ENCODE measurements at places on chromosomes 7 and 10.
A peak's percentile ranks its signal among the peaks of the same experiment; 100 is the strongest.

- no peak for DNase-seq
Measured at GRCh38 chr10:127207081-127207480, 10.7 kb upstream of the INSYN2A start.

- DNase-seq = no peak
Measured at GRCh38 chr7:84497873-84498272, 303.3 kb upstream of the SEMA3A start.

DNA sequence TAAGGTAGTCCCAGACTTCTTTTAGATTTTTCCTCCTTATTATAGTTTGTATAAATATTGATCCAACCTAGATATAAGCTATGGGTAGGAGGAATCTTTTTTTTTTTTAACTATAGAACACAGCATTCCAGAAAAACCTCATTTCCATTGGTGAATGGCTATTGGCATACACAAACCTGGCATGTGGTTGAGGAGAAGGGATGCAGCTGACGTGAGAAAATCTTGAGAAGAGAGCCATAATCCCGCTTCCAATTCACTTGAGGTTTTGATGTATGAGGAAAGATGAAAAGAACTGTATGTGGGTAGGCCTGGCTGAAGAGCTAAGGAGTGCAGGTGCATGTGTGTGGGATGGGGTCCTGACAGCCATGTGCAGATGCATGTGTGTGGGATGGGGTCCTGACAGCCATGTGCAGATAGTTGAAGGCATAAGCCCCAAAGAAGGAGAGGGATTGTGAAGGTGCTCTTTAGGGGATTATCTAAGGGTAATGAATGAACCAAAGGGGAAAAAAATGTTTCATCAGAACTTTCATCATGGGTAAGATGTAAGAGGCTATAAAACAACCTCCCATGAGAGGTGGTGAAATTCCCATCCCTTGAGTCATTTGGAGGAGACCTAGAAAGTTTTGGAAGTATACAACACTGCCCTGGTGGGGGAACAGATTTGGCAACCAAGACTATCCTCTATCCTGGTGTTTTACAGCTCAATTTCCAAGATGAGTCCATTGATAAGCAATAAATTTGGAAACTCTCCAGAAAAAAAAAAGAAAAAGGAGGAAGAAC is 3.8 kb upstream of the PKD2L1 start:
- DNase-seq = no peak

DNA sequence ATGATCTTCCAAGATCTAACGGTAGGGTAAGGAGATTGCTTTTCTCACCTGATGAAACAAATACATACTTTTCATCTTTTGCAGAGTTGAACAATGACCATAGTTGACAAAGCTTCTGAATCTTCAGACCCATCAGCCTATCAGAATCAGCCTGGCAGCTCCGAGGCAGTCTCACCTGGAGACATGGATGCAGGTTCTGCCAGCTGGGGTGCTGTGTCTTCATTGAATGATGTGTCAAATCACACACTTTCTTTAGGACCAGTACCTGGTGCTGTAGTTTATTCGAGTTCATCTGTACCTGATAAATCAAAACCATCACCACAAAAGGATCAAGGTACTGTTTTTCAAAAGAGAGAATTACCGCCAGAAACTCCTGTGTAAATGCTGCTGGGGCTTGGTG is 79.9 kb downstream of the ANKRD61 start:
- DNase-seq = no peak

GRCh38 chr10:77268721-77269120 is 368.9 kb downstream of the KCNMA1 start:
- DNase-seq = no peak

DNA sequence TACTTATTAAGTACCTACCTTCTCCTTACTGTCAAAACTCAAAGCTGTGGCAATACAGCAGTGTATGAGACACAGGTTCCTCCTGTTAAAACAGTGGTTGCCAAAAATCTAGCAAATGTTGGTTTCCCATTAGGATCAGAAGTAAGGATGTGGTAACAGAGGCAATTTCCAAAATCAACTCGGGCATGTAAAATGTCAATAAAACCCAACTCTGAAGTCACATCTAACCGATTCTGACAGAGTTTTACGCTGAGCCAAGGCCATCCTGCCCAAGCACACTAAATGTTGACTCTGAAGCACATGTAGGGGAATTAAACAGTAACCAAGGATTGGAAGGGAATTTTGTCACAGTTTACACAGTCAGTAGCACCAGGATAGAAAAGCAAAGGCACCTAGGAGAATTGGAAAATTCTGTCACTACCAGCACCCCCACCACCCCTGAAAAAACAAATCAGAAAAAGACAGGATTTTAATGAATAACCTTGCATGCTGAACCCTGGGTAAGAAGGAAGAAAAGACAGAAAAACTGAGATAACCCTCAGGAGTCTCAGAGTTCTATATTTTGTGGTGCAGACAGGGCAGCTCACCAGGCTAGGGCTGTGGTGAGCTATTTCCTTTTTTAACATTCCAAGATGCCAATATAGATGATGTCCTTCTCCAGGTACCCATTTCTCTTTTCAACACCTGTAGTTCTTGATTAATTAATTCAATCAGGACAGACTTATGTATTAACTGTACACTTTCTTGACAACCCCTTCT is 119.5 kb downstream of the DOCK4 start:
- no peak for DNase-seq

- no peak for DNase-seq
Measured at GRCh38 chr10:110076559-110077318, 69.0 kb downstream of the ADD3 start.

DNA sequence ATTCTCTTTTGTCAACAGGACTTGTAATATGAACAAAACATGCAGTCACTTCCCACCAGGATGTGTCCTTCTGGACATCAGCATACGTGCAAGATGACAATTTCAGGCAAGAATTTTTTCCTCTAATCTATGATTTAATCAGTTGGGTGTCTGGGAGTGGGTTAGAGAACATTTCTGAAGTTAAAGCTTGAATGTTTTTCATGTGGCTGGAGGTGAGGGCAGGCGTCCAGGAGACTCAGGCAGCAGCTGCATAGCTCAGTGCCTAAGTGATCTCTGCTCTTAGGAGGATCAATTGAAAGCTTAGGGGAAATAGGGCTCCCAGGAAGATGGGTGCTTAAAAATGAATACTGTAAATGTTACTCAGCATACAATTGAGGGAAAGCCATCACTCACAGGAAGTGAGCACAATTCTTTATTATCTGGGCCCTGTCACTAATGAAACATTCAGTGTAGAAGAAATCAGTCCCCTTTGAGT is 457.6 kb upstream of the KLF6 start:
- no peak for DNase-seq

DNA sequence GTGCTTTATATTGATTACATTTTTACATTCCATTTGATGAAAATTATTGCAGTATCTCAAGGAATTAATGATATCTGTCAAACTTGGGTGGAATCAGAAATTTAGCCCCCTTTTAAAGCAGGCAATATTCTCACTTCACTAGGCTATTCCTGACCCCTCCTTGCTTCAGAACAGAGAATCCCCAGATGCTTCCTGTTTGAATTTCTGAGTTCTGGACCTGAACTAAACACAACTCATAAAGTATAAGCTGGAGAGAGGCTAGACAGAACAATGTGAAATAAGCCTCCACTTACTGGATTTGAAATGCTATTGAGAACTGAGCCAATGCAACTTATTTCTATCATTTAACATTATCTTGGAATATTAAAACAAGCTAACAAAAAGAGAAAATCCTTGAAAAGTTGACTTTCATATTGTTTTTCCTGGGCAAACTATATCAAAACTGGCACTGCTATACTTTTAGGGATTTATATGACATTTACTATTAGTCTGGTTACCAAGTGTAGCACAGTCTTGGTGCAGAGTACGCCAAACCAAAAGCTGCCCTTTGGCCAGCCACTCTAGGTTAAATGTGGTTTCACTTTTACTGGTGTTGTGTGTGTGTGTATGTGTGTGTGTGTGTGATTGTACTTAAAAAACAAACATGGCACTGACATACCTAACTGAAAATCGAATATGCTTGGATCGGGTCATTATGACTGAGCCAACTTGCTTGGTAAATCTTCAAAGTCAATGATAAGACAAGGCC is 19.0 kb upstream of the AGMO start:
- DNase-seq = no peak

GRCh38 chr7:143905509-143905908 is 3.5 kb upstream of the TCAF1 start:
- DNase-seq = no peak

- no peak for DNase-seq
Measured at GRCh38 chr7:6256677-6257535, 15.5 kb downstream of the CYTH3 start.

GRCh38 chr7:30026229-30027064 is at the start of gene FKBP14:
Gene FKBP14 (minus strand): TSS chr7:30026702. CDS start chr7:30026508, 194 bp downstream.
- peak; percentile 82 for DNase-seq

DNA sequence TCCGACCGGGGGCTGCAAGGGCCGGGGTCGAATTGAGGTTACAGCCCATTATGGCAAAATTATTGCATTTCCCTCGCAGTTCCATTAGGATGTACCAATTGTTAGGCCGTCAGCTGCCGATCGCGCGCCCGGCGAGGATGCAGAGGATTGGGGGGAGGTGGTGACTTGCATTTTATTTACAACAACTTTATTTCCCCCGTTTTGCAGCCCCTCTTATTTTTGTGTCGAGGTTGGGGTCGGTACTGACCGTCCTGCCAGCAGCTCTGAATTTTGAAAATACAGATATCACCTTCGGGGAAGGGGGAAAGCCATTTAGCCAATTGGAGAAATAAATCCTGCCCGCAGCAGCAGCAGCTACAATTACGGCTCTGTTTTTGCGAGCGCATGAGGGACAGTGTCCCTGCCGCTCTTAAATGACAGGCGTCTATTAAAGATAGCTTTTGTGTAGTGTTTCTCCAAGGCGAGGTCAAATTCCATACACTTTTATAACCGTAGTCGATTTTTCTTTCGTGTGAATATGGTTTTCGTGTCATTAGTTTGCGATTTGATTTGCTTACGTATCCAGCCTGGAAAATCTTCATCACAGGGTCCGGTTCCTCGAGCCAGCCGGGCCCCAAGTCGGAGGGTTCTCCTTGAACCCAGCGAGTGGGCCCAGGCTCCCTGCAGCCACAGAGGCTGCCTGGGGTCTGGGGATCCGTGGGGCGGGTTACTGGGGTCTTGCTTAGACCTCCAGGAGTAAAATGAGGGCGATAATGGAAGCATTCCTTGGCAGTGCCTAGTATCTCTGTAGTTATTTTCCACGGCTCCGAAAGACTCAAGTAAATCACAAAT is 684 bp upstream of the HOXA5 start:
- DNase-seq = no peak

GRCh38 chr10:14971867-14972448 is 12.8 kb downstream of the MEIG1 start:
- DNase-seq = no peak

- no peak for DNase-seq
Measured at GRCh38 chr7:45937301-45937700, 16.2 kb upstream of the IGFBP3 start.

- DNase-seq = no peak
Measured at GRCh38 chr10:6399231-6399741, 180.8 kb downstream of the PRKCQ start.

GRCh38 chr7:12220389-12221046 is 9.4 kb downstream of the TMEM106B start:
- no peak for DNase-seq

GRCh38 chr7:105791926-105792325 is 84.5 kb downstream of the ATXN7L1 start:
- DNase-seq = no peak

DNA sequence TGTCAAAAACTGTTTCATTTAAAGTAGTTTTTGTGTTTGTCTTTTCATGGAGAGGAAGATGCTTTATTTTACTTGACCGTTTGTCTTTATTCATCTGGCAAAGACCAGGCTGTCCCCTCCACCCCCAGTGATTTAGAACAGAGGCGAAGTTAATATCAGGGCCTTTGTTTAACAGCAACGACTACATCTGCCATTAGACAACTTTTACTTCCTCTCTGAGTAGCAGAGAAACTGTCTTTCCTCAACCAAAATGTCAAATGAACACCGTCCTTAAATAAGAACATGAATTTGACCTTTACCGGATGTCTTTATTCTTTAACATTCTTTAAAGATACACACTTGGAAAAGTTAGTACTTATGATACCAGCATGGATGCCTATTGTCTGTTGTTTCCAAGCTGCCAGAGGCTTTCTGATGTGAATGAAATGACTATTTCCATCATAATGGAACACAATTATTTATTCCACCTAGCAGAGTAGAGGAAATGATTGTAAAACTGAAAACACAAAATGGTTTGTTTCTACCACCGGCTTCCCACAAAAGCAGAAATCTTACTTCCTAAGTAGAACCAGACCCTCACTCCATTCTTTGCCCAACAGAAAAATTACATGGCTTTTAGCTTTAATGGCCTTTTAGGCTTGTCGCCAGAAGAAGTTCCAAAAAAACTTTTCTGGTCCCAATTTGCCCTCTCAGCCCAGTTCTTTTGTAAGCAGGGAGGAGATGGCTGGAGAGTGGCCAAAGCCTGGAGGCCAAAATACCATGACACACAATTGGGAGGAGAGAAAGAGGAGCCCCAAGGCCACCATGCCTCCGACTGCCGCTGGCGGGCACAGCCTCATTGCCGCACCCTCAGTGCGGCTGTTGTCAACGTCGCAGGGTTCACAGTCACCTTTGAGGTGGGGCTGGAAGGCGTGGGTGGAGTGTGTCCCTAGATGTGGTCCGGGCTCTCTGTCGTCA is 168.5 kb downstream of the TEX36 start:
- no peak for DNase-seq

GRCh38 chr10:129465796-129466702 is 992 bp upstream of the MGMT start:
- DNase-seq = no peak

GRCh38 chr7:138092486-138093028 is 16.3 kb downstream of the AKR1D1 start:
- DNase-seq = no peak

Measured in stimulated activated CD4-positive, alpha-beta T cell treated with anti-CD3 and anti-CD28 coated beads, Interleukin-12 subunit alpha, Interleukin-12 subunit beta, amount 100 ng/mL, for 24 hours (primary cell).